AG04450 (cell line): ENCODE measurements at places on chromosomes 6 and 20.

DNA sequence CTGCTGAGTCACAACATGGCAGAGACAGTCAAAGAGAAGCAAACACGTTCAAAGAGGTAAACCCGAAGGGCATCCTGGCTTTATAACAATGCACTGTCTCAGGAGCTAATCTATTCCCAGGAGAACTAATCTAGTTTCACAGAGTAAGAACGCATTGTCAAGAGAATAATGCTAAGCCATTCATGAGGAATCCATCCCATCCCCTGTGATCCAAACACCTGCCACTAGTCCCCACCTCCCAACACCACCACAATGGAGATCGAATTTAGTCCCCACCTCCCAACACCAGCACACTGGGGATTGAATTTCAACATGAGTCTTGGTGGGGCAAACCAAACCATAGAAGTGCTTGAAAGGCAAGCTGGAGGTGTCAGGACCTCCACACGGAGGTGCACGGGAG lies 231.5 kb upstream of the ID4 start:
- DNase-seq, result no peak

DNA sequence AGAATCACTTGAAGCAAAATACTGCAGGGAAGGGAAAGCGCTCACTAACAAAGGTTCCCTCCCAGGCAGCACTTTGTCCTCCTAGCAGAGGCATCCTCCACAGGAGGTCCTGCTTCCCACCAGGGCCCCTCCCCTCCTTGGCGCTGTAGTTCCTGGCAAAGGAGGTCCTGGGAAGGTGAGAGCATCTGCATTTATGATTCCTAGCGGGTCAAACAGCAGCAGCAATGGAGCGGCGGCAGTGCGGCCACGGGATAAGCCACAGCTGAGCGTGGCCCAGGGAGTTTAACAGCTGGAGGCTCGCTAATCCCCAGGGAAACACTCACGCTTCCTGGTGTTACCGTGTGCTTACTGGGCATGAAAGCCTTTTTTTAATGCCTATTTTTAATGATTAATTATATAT lies 185.8 kb downstream of the TTLL2 start:
- no peak for DNase-seq

DNA sequence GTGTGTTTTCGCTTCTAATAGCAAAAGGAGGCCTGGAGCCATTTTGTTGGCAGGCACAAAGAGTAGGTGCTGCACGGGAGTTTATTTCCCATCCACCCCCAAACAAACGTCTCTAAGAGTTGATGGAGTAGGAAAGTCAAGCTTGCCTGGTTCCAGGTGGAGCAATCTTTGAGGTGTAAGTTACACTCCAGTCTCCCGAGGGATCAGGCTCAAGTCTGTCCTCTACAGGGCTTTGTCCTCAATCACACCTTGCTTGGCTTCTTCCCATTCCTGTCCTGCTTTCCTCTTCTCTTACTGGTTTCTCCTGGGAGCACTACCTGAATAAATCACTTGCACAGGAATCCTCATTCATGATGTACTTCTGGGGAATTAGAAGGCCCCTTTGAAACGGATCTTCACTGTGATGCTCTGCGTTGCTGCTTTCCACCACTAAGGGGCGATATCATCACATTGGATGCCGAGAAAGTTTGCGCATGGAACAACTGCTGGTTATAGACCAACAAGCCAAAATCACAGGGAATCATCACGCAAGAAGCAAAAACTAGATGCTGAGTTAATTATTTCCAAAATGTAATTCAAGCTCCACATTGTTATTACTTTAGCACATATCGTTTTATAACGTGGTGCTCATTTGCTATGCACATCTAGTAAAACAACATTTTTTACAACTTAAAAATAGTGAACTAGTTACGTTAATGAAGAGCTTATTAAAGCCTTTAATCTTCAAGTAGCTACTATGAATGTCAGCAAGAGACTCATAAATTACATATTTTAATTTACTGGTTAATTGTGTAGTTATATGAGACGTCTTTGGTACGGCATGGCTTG lies 156.8 kb downstream of the DNAH8 start:
- DNase-seq, result peak; percentile 1

DNA sequence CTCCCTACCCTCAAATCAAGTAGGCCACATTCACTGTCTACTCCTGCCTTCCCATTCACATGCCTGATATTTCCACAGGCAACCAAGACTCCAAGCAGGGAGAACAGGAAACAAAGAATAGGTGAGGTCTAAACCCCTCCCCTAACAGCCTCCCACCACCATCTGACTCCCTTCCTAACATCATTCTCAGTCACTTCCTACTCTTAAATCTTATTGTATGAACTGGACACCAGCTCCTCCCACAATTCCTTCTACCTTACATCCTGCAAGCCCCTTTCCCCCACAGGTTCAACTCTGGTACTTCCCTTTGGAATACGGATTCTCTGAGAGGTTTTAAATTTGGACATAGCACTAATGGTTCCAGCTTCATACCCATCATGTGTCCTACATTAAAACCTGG lies 944 bp upstream of the C6orf136 start:
- no peak for DNase-seq

- DNase-seq, result no peak
Measured at GRCh38 chr6:12419631-12420272, 129.6 kb downstream of the EDN1 start.

- DNase-seq, result no peak
Measured at GRCh38 chr6:157961153-157961831, 20.4 kb upstream of the SYNJ2 start.

DNA sequence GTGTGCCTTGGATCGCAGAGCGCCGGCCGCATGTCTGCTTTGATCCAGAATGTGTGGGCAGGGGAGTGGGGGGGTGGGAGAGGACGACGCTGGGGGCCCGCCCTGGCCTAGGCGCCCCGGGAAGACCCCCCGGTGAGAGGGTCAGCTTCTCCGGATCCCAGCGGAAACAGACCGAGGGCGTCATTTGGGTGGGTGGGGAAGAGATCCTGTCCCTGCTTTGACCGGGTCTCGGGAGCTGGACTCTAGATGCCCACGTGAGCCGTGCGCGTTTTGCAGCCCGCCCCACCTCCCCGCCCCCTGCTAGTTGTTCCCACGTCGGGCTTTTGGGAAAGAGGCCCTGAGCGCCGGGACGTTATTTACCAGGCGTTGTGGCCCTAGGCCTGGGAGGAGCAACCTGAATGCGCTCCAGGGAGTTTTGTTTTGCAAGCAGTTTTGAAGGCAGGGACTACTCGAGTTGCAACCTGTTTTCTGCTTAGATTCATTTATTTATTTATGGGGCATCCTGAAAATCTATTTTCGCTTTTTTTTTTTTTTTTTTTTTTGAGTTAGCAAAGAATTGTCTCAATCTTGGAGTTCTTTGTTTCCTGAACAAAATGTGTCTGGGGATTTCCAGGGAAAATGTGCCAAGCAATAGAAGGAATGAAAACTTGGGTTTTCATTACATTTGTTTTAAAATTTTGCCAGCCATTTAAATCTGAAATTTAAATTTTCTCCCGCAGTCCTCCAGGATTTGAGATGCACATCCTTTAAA lies 1.6 kb downstream of the DSP start:
- no peak for DNase-seq

GRCh38 chr6:137332637-137333280 lies 113.6 kb upstream of the IFNGR1 start:
- DNase-seq, result no peak

- peak; percentile 30 for DNase-seq
Measured at GRCh38 chr6:53734473-53735299, 60.1 kb upstream of the LRRC1 start.

- no peak for DNase-seq
Measured at GRCh38 chr6:2641044-2641725, 109.5 kb downstream of the MYLK4 start.

DNA sequence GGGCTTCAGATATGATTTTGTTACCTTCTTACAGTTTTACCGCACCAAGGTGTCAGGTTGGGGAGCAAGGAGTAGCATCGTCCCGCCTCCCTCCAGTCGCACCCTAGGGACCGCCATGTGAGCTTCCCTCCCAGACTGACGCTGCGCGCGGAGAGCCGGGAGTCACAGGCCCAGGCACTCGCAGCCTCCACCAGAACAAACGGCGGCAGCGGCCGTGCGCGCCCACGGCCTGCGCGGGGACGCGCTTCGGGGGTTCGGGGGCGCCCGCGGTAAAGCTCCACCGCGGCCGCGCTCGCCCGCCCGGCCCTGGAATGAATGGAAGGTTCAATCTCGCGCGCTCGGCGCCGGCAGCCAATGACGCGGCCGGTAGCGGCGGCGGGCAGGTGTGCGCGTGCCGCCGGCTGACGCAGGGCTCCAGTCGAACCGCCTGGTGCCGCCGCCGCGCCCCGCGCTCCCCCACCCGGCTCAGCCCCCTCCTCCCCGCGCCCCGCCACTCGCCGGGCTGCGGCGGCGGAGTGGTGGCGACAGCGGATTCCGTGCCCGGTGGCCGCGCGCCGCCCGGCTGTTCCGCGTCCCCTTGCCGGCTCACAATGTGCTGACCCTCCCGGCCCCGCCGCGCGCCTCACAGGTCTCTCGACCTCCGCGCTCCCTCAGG lies 16.5 kb upstream of the LIN28B start:
- DNase-seq, result no peak

- no peak for DNase-seq
Measured at GRCh38 chr6:170297576-170298330, 6.9 kb upstream of the DLL1 start.

DNA sequence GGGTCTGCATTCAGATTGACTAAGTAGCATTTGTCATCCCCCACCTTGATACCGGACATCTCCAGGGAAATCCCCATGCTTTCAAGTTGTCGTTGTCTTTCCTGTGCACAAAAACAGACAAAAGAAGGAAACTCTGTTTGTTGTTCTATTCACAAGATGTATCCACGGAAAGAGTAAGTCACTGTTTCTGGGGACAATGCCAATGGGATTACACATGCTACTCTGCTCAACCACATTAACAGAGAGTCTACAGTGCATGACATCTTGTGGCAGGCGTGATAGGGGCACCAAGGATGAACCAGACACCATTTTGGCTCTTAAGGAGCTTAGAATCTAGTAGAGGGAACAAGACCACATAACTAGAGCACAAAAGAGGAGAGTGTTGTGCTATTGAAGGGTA lies 124.4 kb upstream of the NUP153 start:
- DNase-seq, result no peak

- no peak for DNase-seq
Measured at GRCh38 chr20:610130-611046, at the start of gene TCF15. Gene TCF15, minus strand, starts transcription at chr20:610309. Its CDS starts 72 bp downstream, at chr20:610237.

DNA sequence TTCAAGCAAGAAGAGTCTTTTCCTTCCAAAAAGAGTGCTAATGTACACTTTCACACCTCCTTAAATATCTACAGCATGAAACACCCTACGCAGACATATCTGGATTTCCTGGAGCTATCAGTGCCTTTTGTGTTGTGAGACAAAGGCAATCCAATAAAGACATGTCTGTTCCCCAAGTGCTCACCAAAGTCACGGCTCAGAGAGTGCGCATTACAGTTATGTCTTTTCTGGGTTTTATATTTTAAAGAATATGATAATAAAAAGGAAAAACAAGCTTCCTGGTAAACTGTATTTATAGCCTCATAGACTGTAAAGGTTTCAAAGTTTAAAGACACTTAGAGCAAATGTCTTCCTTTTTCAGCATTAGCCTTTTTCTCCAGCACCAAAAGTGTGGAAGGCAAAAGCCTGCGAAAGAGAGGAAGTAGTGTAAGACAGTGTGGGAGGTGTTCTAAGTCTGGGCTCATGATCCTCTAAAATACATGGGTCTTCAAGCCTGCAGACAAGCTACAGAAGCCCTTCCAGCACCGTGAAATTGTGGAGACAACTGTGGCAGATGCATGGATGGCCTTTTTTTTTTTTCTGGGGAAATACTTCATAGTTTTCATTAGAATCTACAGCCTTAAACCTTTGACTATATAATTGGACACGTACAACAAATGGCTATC lies 135.0 kb upstream of the SLC35B3 start:
- DNase-seq, result no peak

DNA sequence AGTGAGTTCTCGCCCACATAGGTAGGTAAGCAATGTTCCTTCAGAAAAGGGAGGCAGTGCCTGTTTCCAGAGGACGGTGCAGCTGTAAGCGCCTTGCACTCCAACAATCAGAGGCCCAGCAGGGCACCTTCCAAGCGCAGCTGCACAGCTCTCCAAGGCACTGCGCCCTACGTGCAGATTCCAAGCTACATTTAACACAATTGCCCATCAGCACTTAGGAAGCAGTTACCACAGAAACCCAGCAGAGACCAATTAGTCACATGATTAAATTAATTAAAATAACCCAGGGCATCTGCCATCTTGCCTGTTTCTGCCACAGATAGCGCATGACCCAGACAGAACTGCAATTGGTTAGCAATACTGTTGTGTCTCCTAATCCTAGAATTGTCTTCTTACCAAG lies 65.5 kb downstream of the SOBP start:
- no peak for DNase-seq
